AG04449 (cell line): ENCODE measurements at places on chromosomes 6 and 20.

DNA sequence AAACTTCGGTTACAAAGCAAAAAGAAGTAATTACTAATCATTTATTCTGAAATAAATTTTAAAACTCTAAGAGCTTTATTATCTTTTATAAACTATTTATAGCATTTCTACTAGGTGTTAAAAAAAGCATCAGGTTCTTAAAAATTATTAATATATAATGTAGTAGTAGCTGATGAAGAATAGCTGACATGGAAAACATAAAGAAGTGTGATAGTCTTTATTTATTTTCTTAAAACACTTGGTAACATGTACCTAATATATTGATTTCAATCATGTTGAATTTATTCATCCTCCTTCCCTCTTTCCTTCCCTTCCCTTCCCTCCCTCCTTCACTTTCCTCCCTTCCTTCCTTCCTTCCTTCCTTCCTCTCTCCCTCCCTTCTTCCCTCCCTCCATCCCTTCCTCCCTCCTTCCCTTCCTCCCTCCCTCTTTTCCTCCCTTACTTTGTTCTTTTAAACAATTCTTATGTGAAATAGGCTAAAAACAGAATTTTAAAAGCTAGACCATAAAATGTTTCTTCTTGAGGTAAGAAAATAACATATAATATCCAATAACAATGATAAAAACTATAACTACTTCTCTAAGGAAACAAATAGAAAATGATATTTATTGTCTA is 913.9 kb upstream of the MAP3K7 start:
- DNase-seq = no peak

DNA sequence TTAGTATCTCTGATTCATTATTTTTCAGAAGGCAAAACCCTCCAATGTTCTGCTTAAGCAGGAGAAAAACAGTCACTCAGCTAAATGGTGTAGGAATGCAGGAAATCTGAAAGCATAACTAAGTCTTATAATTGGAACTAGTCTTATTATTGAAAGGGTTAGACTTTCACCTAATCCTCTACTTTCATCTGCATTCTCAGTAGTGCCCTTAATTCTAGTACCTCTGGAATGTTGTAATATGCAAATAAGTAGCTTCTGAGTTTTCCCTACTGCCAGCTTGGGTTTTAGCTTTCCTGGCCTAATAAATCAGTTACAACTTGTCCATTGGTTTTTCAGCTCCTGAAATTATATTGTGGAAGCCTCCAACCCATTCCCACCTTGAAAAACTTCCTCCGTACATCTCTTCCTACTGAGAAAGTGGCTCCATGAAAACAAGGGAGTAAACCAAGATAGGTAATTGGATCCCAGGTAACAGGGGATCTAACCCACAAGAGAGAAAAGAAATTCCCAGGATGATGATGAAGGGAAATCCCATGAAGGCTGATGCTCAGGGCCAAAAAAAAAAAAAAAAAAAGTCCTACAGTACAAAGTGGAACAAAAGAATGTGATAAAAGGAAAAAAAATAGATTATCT is 147.0 kb downstream of the TBC1D32 start:
- no peak for DNase-seq

DNA sequence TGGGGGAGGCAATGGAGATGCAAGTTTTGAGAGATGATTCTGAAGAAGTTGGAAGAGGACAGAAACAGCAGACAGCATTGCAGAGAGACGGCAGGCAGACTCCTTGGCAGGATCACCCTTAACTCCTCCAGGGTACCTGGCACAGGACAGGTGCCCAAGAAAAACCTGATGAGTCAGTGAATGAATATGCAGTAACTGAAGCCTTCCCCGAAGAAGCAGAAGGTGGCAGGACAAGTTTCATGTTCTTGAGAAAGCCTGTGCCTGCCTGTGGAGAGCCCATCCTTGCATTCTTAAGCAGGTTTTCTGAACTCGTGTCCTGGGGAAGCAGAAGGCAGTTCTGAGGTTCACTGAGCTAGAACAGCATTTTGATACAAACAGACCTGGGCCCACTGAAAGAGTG is 79.6 kb upstream of the SASH1 start:
- no peak for DNase-seq

DNA sequence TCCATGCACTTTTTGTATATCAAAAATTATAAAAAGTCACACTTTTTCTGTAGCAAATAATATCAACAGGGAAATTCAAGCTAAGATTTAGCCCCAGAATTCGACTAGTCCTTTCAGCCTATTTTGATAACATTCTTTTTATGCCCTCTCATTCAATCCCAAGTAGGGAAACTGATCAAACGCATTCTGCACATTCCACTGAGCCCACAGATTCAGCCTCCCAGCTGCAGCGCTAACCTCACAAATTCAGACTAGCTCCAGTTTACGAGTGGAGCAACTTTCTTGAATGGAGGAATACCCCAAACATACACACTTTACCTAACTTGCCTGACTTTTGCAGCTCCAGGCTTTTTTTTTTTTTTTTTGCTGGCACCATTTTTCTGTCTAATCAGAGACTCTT is 70.3 kb upstream of the HEY2 start:
- DNase-seq = no peak

GRCh38 chr6:76835293-76835692 is 628.0 kb downstream of the HTR1B start:
- no peak for DNase-seq

GRCh38 chr6:157937916-157938315 is 43.7 kb upstream of the SYNJ2 start:
- no peak for DNase-seq

DNA sequence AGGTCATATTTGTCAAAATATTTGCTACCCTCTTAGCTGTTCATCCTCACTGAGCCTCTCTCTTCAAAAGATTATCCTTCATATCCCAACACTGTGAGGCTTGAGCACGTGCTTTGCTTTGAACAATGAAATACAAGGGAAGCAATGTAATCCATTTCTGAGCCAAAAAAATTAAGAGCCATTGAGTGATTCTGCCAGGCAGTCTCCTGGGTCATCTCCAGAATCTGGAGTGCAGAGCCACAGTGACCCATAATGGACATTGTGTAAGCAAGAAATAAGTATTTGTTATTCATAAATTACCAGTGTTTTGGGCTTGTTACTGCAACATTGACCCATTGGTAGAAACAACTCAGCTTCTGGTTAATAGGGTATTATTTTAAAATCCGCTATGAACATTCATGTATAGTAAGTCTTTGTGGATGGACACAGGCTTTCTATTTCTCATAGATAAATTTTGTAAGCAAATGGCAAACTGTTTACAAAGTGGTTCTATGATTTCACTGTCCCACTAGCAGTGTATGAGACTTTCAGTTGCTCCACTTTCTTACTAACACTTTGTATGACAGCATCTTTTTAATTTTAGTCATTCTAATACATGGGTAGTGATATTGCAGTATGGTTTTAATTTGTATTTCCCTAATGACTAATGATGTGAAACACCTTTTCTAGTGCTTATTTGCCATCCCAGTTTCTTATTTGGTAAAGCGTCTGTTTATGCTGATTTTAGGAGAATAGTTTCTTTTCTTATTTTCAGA is 358.2 kb downstream of the PLCB1 start:
- no peak for DNase-seq

DNA sequence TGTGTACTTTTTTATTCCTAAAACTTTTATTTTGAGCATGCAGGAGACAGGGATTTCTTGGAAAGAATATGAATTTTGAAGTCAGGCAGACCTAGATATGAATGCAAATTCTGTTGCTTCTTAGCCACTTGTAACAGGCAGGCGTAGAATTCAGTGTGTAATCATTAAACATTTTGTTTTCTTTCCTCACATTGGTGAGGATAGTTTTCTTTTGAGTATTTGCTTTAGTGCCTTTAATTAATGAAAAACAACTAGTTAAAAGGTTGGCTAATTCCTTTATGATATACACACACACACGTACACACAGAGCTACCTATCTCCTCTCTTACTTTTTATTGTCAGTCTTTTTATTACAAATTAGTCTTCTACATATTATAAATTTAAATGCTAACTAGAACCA is 342.3 kb downstream of the CDKAL1 start:
- DNase-seq = no peak

DNA sequence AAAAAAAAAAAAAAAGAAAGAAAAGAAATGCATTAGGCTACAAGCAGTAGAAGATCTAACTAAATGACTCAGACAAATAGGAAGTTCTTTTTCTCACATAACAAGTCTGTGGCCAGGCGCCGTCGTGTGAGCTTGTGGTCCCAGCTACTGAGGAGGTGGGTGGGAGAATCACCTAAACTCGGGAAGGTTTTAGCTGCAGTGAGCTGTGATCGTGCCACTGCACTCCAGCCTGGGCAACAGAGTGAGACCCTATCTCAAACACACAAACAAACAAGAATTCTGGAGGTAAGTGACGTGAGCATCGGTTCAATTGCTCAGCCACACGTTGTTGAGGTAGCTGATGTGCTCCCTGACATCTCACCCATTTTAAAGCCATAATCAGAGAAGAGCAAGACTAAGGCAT is 37.9 kb upstream of the SLC23A2 start:
- DNase-seq = no peak

- no peak for DNase-seq
Observed at GRCh38 chr20:58706150-58706892, 13.7 kb downstream of the NPEPL1 start.

GRCh38 chr6:107114926-107115694 is at the start of gene BEND3:
TSS of gene BEND3 (minus strand) at chr6:107115515. CDS start at chr6:107099285, 16,230 bp downstream.
- no peak for DNase-seq

- DNase-seq = no peak
Observed at GRCh38 chr20:9130521-9130920, 61.6 kb downstream of the PLCB4 start.

GRCh38 chr20:63655249-63655648 is 2.0 kb upstream of the STMN3 start:
- no peak for DNase-seq

- no peak for DNase-seq
Observed at GRCh38 chr6:28884423-28885131, 39.2 kb downstream of the TRIM27 start.

DNA sequence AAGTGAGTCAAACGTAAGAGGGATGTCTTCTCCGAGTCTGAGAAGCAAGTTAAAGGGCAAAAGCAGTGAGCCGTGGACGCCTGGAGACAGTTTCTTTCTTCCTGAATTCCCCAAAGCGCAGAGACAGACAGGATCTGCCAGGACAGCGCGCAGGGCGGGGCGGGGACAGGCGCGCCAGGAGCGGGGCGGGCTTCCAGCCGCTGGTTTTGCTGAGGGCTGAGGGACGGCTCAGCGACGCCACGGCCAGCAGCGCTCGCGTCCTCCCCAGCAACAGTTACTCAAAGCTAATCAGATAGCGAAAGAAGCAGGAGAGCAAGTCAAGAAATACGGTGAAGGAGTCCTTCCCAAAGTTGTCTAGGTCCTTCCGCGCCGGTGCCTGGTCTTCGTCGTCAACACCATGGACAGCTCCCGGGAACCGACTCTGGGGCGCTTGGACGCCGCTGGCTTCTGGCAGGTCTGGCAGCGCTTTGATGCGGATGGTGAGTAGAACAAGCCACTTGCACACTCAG is at the start of gene SCGN:
Gene SCGN, plus strand, starts transcription at position 209 of the 509 bp plus-strand sequence. Its CDS starts 189 bp downstream, at position 398.
- no peak for DNase-seq

GRCh38 chr20:18995455-18995854 is 181.9 kb downstream of the SCP2D1 start:
- no peak for DNase-seq

DNA sequence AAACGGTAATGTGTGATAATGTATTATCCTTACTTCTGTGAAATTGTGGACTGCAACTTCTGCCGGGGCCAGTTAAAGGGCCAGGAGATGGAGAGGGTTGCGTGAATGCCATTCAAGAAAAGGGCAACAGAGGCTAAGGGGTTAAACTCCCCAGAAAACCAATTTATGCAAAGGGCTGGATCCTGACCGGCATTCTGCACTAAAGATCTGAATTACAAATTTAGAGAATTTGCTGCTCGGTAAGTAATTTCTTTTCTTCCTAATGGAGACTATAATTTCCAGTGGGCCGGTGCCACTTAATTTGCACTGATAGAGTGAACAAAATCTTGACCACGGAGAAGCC is 130.1 kb downstream of the BCAS1 start:
- DNase-seq = no peak

GRCh38 chr6:104683809-104684208 is 175.9 kb downstream of the HACE1 start:
- no peak for DNase-seq

GRCh38 chr20:4944518-4945313 is 56.6 kb downstream of the SLC23A2 start:
- DNase-seq = no peak

DNA sequence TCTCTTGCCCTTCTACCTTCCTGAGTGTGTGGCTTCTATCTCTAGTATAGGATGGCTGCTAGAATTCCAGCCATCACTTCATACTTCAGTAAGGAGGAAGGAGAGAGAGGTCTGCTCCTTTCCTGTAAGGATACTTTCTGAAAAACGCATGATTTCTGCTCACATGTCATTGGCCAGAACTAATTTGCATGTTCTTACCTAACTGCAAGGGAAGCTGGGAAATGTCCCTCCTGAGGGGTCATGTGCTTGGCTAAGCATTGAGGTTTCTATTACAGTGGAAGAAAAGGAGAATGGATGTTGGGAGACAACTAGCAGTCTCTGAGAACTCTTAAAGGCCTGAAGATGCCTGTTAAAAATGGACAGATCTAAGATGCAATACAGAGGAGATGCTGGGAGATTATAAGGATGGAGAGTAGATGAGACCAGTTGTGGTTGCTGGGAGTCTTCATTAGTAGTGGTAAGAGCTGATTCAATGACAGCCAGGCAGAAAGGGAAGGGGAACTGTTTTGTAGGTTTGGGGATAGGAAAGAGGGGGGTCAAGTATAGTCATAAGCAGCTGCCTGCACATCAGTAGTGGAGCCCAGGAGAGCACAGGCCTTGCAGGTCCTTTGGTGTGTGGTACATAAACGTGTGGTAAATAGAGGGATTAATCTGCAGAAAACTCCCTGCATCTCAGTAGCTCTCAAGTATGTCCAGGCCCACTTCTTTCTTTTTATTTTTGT is 20.2 kb downstream of the CDS2 start:
- no peak for DNase-seq
